Stimulated activated naive CD4-positive, alpha-beta T cell treated with Interleukin-2 at 50 U/mL for 16 hours (primary cell): ENCODE measurements at places on chromosomes 6 and 20.

- DNase-seq, result no peak
Measured at GRCh38 chr20:16684416-16684815, 45.4 kb upstream of the SNRPB2 start.

- DNase-seq, result no peak
Measured at GRCh38 chr6:121695329-121695728, 259.9 kb downstream of the GJA1 start.

GRCh38 chr6:11460001-11460668 lies 77.4 kb upstream of the TMEM170B start:
- DNase-seq, result no peak

DNA sequence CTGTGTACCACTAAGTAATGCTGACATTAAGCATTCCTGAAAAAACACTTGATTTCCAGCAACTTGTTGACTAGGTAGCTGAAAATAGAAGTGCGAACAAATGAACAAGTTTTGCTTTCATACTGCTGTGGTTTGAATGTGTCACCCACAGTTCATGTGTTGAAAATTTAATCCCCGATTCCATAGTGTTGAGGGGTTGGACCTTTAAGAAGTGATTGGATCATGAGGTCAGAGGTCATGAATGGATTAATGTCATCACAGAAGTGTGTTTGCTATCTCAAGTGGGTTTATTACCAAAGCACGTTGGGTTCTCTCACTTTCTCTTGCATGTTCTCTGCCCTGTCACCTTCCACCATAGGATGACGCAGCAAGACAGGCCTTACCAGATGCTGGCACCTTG lies 568.5 kb downstream of the UTRN start:
- no peak for DNase-seq

GRCh38 chr6:88380618-88381288 lies 214.6 kb upstream of the CNR1 start:
- DNase-seq, result no peak
